ENCODE measurements at places on chromosomes 6 and 20.

- DNase-seq = no peak
Observed at GRCh38 chr6:150978624-150979023, 113.1 kb downstream of the MTHFD1L start.

GRCh38 chr6:118791499-118791898 lies 102.5 kb upstream of the ASF1A start:
- no peak for DNase-seq

- DNase-seq = no peak
Observed at GRCh38 chr6:14726816-14727493, 518.9 kb upstream of the JARID2 start.

DNA sequence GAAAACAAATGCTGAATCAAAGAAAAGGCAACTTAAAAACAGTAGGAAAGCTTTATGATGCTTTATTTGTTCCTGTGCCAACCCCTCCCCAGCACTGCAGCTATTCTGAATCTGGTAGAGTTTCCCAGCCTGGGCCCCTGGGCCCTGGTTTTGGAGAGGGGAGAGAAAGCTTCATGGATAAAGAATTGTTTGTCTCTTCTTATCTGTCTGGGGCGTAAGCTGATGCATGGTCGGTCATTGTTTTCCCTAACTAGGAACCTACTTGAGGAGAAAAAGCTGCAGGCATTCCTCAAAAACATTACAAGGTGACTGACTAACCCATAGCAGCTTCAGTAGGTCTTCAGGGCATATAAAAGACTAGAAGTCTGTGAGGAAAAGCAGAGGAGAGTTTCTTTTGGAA lies 758.1 kb upstream of the EPHA7 start:
- DNase-seq = no peak

GRCh38 chr6:29505808-29506207 lies 18.1 kb upstream of the MAS1L start:
- no peak for DNase-seq

GRCh38 chr6:82951389-82951788 lies 114.3 kb downstream of the UBE3D start:
- DNase-seq = no peak

GRCh38 chr6:85452441-85452881 lies 2.6 kb downstream of the NT5E start:
- DNase-seq = no peak

DNA sequence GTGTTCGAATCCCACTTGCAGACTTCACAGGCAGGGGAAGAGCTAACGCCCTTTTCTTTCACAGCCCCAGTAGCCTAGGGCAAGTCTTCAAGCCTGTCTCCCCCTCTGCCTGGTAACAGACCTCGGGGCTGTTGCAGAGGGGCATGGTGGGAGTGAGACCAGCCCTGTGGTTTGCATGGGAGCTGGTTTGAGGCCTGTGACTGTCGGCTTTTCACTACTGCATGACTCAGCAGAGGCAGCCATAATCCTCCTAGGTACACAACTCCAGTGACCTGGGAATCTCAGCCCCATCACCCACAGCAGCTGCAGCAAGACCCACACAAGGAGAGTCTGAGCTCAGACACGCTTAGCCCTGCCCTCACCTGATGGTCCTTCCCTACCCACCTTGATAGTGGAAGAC lies 55.3 kb upstream of the POPDC3 start:
- no peak for DNase-seq

- DNase-seq = no peak
Observed at GRCh38 chr6:145036236-145036635, 699.1 kb downstream of the EPM2A start.

DNA sequence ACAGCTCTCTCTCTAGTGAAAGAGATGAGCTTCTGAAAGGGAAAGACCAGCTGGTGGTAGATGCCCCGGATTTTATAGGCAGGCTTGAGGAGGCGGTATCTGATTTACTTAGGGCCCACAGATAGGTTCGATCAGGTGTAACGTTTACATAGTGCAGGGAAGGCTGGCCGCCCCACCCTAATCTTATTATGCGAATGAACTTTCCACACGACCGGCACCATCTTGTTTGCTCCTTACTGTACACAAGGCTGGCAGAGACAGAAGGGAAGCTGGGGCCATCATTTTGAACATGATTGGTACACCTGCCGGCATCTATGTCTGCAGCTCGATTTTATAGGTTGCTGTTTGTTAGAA lies 212.0 kb upstream of the JARID2 start:
- DNase-seq = no peak

- DNase-seq = no peak
Observed at GRCh38 chr20:14700639-14700960, 363.2 kb upstream of the FLRT3 start.

GRCh38 chr20:3753098-3753497 lies 14.5 kb downstream of the ADISSP start:
- no peak for DNase-seq

GRCh38 chr6:26107935-26108334 lies 20.7 kb downstream of the HFE start:
- DNase-seq = no peak

DNA sequence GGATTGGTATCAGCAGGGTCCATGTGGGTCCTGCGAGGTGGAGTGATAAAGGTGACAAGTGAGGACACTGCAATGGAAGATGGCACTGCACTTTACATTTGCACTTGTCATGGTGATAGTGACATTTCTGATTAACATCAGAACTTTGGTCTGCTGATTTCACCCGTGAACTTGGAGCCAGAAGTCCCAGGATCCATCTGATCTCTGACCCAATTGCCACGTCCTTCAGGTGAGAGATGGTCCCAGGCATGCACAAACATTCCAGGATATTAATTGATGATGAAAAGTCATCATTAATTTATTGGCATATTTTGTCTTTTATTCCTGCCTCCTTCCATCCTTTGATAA lies 9.8 kb upstream of the GHRH start:
- no peak for DNase-seq

DNA sequence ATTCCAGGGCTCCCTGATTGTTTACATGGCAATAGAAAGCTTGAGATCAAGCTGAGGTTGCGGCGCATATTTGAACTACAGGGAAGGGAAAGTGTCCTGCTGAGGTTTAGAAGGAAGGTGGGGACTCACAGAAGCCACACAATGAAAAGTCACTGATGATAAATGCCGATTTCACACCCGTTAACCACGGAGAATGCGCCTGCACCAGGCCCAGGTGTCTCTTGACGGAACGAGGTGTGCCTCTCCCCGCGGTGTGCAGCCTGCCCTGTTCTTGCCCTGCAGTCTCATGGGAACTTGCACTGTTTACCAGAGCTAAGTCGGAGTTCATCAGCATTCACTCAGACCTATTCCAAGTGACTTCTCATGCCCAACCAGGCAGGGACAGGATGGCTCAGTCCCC lies 90.3 kb downstream of the LY86 start:
- no peak for DNase-seq

DNA sequence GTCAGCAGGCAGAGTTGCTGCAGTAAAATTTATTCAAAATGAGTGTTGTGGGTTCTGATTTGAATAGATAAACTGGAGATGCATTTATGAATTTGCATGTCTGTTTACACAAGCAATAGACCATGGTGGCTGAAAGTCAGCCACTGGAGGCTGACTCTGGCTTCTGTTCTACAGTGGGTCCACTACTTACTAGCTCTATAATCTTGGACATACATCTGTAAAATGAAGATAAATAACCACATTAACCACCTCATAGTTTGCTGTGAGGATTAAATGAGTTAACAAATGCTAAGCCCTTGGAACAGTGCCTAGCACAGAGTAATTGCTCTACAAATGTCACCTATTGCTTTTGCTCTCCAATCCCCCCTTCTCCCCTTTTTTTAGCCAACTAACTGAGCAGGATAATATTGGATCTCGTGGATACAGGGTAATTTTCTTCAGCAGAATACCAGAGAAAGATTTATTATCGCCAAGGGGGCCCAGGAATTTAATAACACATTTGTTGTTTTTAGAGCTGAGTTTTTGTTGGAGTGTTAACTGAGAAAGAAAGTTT lies 1.4 kb upstream of the PM20D2 start:
- no peak for DNase-seq

DNA sequence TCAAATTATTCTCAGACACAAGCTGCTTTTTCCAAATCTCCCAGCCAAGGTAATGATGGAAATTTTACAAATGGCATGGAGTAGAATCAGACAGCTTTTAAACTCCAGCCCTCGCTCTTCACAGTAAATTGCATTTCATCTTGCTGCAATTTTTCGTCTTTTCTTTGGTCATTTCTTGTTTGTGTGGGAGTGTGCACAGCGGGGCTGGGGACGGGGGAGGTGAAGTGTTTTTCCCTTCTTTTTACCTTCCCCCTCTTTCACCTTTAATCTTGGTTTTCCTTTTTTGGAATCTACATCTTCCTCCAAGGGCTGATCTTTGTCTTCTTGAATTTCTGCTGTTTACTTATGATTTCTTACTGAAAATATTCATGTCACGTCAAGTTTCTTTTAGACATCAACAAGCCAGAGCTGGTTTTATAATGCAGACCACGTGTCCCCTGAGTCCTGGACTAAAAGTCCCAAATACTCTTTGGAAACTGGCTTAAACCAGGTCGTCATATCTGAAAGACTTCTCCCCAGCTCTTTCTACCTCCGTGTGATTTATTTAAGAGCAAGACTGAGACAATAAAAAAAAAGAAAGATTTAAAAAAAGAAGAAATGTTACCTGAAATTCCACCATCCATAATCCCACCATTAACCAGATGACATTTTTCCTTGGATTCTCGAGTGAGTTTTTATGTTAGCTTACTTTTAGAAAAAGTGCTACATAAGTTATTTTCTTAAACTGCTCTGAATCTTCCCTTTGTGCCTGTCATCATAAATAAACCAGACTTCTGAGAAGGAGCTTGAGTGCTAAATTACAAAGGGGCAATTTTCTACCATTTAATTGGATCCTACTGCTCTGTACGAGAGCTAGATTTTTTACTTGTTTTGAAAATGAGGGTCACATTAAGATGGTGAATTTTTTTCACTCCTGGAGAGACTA lies 52.0 kb downstream of the MAP3K5 start:
- DNase-seq = no peak

- no peak for DNase-seq
Observed at GRCh38 chr6:151652325-151652724, 155.2 kb upstream of the ESR1 start.

DNA sequence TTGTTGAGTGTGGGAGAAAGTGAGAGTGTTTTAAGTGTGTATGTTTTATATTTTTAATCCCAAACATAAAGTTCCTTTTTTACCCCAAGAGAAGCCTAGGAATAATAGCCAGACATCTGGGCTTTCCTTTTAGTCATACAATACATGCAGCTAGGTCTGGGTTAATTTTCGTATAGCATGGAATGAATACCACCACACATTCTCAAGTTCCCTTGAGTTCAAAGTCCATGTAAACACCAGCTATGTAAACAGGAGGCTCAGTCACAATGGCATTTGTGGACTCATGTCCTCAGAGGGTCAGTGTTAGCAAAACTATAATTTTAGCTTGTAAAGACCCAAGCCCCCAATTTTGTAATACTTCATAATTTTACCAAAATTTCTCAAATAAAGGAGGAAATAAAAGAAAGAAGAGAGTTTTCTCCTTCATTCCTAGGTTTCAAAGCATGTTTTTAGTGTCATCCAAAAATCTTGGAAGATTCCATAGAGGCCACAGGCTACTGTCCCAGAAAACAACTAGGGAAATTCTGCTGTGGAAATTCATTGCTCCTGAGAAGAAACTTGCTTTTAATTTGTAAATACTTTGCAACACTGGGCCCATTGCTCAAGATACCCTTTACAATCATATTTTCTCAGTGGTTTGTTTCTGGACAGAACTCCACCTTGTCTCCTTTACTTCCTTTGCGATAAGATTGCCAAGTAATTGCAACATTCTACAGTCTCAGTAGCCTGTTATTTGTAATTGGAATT lies 671.2 kb downstream of the COL12A1 start:
- no peak for DNase-seq

- no peak for DNase-seq
Observed at GRCh38 chr6:7441048-7441775, 51.6 kb downstream of the RIOK1 start.

GRCh38 chr20:49037962-49038387 lies 8.1 kb upstream of the CSE1L start:
- DNase-seq = no peak

DNA sequence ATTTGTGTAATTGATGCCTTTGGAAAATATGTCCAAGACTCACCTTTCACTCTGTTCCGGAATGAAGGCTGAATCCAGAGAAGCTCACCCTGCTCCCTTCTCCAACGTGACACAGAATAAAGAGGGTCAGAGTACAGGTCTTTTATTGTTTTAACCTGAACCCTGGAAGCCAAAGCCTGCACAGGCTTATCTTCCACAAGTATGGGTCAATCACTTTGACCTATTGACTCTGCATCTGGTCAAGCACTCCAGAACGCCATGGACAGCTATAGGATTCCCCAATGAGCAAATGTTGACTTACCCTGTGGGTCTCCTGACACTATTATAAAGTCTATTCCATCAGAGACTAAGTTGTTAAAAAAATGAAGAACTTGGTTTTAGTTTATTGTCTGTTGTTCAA lies 158.4 kb upstream of the MYLIP start:
- DNase-seq = no peak

GRCh38 chr20:47647994-47648393 lies 137.3 kb downstream of the SULF2 start:
- no peak for DNase-seq

GRCh38 chr6:144443157-144443556 lies 158.0 kb downstream of the UTRN start:
- no peak for DNase-seq

DNA sequence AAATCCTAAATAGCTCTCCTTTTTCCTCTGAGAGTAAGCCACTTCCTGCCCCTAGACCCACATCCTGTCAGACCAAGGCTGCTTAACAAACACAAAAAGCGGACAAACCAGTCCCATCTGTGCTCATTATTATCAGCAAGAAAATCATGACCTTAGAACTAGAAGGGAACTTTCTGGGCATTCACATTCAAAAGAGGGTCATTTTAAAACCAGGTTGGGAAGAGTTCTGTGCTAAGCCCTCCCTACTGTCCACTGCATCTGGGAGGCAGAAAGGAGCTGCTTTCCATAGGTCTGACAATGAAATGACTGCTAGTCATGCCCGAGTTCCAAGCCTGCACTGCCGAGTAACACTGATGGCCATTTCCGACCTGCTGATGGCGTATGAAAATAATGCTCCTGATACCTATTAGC lies 15.4 kb downstream of the EZR start:
- no peak for DNase-seq

DNA sequence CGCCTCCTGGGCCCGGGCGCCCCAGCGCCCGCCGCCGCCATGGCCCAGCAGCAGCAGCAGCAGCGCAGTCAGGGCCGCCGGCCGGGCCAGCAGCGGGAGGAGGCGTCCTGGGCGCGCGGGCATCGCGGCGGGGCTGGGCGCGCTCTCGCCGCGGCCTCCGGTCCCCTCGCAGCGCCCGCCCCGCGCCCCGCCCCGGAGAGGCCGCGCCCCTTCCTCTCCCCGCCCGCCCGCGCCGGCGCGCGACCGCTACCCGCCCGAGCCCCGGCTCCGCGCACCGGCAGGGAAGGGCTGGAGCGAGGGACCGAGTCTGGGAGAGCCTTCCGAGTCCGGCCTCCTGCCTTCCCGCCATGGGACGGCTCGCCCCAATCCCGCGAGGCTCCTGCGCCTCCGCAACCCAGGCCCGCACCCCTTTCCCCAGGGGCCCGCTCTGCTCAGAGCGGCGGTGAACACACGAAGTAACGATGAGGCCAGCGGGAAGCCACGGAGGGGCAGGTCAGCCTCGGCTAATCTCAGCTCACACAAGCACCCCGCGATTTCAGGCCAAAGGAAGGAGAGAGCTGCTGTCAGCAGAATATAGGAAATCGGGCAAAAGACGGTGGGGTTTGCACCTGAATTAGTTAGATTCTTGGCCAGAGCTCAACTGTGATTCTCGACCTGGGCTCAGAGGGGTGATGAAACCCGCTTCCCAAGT lies at the start of gene TXNDC5:
TXNDC5 (minus strand) TSS at position 135 of the 691 bp plus-strand sequence; CDS start at position 123, 12 bp downstream.
- DNase-seq = peak; percentile 32
